Thoracic aorta (tissue), 2 donors: ENCODE measurements at places on chromosomes 5 and 9. TPM values are rescaled to one million over a fixed set of nuclear protein-coding genes. Genes with fewer than 3 reads are reported as not detected.
A peak's percentile ranks its signal among the peaks of the same experiment; 100 is the strongest.

DNA sequence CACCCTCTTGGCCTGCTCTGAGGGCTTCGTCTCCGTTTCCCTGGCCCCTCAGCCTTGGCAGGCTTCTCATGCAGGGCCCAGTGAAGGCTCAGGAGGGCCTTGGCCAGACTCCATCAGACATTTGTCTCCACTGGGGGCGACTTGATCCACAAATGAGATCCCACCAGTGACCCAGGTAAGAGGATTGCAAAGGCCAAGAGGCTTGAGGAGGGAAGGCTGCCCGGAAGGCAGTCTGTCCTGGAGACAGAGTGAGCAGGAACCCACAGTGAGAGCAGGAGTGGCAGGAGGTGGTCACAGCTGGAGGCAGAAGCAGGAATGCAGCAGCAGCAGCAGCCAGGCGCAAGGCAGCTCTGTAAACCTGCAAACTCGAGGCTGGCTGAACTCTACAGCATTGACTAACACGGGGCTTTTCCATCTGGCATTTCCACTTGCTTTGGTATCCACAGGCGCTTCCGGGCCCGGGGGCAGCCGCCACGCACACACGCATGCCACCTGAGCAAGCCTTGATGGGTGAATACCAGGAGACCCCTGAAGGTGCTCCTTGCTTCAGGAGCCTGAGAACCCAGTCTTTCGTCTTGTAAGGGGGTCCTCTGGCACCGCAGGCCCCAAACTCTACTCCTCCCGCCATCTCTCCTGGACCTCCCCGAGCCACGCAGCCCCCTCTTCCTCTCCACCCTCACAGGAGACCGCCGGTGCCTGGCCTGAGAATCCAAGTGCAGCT, 14.7 kb downstream of the MGAT1 start:
- DNase-seq, result no peak

DNA sequence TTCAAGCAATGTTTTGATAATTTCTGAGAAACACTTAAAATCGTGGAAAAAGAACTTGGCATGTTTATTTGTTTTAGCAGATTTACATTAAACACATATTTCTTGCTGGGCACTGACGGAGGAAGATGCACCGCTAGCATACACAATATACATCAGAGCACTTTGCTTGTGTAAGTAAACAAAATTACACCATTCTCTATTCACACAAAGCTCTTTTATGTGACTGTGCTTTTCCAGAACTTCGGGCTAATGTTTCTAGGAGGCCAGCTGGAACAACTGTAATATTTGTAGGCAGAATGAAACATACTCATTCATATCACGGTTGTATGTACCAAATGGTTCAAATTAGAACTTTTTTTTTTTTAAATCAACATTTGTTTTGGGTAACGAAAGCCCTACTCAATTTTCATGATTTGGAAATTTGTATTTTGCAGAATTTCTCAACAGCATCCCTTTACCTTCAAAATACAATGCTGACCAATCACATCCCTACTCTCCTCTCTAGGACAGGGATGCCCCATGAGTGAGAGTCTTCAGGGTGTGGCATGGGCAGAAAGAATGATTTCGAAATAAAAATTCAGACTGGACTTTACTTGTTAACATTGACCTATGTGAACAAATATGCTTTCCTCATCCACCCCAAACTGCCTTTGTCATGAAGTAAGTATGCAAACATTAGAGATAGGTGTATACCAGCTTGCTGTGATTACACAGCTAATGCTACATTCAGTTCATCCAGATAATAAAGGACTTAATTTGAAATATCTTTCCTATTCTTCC, 425.1 kb downstream of the BNC2 start:
- DNase-seq, result no peak

DNA sequence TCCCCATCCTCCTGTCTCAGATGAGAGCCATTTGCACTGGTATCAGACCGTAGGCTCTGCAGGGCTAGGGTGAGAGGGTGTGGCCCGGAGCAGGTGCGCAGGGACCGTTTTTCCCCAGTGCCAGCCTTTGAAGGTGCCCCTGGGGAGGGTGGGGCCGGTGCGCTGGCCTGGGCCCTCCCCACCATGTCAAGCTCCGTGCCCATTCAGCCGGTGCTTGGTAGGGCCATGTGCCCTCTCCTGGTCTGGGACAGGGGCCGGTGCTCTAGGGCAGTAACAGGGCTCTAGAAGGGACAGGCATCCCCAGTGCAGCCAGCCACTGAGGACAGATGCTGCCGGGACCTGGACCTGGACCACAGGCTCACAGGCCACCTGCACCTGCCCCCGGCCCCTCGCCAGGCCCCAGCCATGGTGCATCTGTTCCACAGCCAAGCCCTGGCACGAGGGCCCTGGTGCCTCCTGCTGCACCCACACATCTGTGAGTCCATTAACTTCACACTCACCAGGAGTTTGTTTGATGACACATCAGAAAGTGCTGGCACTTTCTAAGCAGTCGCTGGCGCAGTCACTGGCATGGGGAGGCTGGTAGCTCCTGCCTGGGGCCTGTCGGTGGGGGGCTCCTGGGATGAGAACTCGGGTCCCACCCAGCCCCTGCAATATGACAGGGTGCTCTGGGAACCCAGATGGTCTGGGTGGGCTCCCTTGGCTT, 5.0 kb upstream of the QRFP start:
- no peak for DNase-seq

GRCh38 chr9:122930541-122931225, 629 bp downstream of the ZBTB26 start:
- DNase-seq, result no peak

- no peak for DNase-seq
These were observed 77.8 kb downstream of the AOPEP start for GRCh38 chr9:94804316-94804715.

- no peak for DNase-seq
These were observed 57.0 kb upstream of the MROH2B start for GRCh38 chr5:41127967-41128690.

- DNase-seq, result no peak
These were observed 250.6 kb upstream of the MAP3K1 start for GRCh38 chr5:56564541-56565282.

The CAPSL gene
- not detected for total RNA-seq

The TMEFF1 gene
- total RNA-seq, result not detected

GRCh38 chr5:79378510-79379186, 135.3 kb downstream of the HOMER1 start:
- no peak for DNase-seq

DNA sequence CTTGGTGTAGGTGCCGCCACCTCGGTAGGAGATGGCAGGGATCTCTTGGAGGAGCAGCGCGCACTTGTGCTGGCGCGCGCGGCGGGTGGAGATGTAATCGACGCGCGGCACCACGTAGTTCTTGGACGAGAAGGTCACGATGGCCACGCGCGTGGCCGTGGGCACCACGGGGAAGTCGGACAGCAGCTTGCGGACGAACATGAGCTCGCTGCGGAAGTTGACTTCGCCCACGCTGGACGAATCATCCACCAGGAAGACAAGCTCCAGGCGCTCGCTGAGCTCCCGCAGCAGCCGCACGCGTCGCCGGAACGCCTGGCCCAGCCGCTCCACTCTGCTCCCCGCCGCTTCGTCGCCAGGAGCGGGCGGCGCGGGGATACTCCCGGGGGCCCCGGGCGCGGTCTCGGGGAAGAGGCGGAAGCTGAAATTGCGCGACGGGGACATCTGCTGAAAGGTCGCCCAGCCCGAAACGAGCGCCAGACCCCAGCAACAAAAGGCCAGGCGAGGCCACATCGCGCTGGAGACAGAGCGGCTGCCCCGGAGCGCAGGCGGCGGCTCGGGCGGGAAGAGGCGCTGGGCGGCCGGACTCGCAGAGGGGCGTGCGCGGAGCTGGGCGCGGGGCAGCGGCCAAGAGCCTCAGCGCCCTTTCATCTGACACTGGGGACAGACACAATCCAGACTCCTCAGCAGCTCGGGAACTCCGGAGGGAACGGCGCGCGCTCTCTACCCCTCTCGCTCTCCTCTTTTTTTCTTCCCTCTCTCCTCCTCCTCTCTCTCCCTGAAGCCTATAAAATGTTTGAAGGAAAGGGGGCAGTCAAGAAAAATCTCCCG, at the start of gene SVEP1:
Gene SVEP1, minus strand, starts transcription at position 708 of the 828 bp plus-strand sequence. Its CDS starts 198 bp downstream, at position 510.
- DNase-seq, result peak; percentile 20

DNA sequence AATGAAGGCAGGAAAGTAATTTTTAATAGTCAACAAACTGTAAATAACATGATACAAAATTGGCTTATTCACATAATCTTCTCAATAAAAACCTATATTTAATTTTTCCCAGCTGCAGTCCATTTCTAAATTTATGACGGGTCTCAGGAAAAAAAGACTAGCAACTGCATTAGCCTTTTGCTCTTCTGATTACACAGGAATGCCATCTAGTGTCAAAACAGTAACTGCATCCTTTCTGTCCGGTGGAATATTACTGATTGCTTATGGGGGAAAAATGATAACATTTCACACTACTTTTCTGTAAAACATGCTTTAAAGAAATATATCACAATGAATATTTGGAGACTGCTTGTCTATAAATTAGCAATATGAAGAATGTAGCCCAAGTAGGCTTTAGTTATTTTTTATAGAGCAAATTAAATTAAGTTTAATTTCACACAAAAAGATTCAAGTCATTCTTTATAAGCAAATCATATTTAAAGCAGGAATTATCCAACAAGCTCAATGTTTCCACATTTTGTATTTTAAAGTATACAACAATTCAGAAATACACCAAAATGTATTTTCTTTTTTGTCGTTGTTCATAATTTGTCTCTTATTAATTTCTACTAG, 534.7 kb downstream of the CDH10 start:
- DNase-seq, result no peak

DNA sequence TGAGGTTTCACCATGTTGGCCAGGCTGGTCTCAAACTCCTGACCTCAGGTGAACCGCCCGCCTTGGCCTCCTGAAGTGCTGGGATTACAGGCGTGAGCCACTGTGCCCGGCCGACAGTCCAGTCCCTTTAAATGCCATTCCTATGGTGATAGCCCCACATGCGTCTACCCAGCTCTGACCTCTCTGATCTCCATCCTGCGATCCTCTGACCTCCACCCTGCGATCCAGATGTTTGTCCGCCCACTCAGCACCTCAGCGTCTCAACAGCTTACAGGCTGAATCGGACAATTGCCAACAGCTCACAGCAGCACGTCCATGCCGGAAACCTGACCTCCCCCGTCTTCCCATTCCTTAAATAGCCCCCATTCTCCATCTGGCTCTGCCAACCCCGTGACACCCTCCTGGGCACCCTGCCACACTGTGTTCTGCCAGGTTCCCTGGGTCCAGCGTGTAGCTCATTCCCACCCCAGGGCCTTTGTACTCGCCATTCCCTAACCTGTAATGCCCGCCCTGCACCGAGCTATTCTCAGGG, 44.0 kb upstream of the RNU6ATAC start:
- peak; percentile 58 for DNase-seq

The CACFD1 gene
- 15.8 TPM for total RNA-seq

DNA sequence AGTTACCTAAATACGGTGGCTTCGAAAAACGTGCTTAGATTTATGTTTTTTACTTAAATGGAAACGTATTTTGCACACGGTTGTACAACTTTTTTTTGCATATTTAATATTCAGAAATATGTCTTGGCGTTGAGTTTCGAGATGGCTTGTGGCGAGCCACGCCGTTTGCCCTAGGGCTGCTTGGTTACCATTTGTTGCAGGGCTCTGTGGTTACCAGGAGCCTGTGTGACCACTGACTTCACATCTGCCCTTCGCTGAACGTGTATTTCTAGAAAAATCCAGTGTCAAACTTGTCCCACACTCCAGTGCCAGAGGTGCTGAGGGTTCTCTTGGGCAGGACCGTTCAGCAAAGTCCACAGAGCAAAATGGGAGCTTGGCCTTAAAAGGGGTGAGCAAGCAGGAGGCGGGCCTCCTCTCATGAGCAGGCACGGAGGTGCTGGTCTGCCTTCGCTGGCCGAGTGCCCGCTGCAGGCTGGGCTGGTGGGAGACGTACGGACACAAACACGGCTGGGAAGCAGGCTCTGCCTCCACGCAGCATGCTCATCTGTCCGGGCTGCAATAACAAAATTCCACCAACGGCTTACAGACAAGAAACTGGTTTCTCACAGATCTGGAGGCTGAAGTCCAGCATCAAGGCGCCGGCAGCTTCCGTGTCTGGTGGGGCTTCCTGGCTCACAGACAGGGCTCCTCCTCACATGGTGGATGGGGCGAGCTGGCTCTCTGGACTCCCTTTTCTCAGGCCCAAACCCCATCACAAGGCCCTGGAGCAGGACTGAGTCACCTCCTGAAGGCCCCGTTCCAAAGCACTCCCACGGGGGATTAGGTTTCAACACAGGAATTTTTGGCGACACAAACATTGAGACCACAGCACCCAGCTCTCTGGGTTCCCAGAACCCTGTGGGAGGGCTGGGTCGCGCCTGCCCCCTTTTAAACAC, 5.4 kb downstream of the MRPL36 start:
- no peak for DNase-seq

GRCh38 chr9:129887334-129888292, 52.4 kb downstream of the USP20 start:
- DNase-seq, result no peak

DNA sequence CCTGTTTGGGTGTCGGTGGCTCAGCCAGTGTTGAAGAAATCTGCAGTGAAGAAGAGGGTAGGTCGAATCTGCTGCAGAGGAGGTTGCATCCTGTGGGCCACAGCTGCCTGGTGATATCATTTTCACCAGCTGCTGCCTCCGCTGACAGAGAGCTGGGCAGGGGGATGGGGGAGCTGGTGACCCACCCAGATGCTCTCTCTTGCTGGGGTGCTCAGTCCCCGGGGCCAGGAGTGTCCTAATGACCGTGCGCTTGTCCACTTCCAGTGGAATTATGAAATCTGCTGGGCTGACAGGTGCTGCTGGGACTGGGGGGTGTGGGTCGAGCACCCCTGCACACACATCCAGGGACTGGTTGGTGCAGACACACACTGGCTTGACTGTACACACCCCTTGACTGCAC, 83.2 kb upstream of the IRX4 start:
- no peak for DNase-seq

DNA sequence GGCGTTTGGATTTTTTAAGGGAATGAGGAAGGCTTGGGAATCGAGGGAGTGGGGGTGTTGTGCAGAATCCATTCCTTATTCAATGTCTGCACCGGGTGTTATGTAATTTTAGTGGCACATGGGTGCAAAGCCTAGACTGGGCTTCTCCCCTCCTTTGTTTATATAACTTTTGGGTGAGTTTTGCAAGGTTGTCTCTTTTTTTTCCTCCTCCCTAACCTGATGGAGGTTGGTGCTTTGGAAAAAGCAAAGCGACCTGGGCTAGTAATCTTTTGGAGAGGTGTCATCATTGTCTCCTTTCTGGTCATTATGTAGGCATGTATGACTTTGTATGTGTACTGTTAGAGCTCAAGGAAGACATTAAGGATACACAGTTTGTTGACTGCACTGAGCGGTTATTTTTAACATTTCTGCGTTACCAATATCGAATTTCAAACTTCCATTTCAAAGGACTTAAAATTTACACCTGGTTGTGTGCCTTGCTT, 3.1 kb downstream of the SMARCA2 start:
- no peak for DNase-seq

DNA sequence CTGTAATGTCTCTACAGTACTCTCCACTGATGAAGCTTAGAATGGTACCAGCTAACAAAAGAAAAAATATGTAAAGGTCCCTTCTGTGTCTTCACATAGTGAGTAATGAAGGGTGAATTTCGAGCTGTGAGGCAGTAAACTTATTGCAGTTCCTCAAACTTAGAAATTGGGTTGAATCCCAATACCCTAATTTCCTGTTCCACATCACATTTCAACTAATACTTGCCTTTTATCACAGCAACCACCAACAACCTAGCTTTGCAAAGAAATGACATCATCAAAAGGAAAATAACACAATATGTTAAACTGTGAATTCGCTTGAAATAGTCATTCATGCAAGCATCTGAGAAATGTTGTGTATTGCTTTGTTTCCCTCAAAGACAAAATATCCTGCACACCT, 9.4 kb upstream of the TNFAIP8 start:
- no peak for DNase-seq

- DNase-seq, result no peak
These were observed 49.0 kb upstream of the FOXI1 start for GRCh38 chr5:170056561-170057267.

The SLIT3 gene
- total RNA-seq, result 80.1 TPM

The PCDHGB4 gene
- total RNA-seq, result 11.6 TPM
